ENCODE measurements at places on chromosomes 2 and 18.

DNA sequence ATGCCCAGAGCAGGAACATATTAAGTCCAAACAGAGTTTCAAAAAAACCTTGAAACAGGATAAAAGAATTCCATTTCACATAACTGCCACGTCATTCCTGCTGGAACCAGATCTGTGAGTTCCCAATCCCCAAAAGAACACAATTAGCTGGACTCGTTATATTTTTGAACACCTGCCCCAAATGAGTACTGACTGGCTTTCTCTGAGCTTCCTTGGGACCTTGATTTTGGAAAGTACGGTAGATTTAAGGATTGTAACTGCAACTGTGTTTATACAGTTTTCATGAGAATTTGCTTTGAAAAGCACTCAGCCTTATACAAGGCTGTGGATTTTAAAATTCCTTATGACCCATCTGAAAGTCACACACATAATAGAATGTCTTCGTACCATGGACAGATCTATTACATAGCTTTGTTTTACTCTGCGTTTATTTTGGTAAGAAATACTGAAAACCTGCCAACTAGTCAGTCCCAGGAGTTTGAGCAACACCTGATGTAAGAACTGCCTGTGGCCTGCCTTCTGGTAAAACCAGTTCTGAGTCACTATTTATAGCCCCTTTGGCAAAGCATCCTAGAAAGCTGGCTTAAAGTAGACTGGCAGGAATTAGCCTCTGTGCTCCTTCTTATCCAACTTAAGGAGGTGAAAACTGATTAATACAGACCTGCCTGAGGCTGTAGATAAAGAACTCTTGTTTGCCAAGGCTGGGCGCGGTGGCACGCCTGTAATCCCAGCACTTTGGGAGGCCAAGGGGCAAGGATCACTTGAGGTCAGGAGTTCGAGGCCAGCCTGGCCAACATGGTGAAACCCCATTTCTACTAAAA, 48.1 kb downstream of the MERTK start:
- no peak for DNase-seq

- no peak for DNase-seq
These were observed 40.8 kb downstream of the KCMF1 start for GRCh38 chr2:85011747-85012146.

- DNase-seq = no peak
These were observed 111.7 kb downstream of the SH3BP4 start for GRCh38 chr2:235063471-235063961.

- DNase-seq = no peak
These were observed 77.7 kb upstream of the CSRNP3 start for GRCh38 chr2:165391791-165392190.

GRCh38 chr18:70363861-70364260, 75.0 kb downstream of the SOCS6 start:
- no peak for DNase-seq

- DNase-seq = no peak
These were observed 2786.5 kb downstream of the RPIA start for GRCh38 chr2:91477731-91478672.
